ENCODE measurements at places on chromosomes 5 and 9. TPM values are rescaled to one million over a fixed set of nuclear protein-coding genes. Genes with fewer than 3 reads are reported as not detected.

DNA sequence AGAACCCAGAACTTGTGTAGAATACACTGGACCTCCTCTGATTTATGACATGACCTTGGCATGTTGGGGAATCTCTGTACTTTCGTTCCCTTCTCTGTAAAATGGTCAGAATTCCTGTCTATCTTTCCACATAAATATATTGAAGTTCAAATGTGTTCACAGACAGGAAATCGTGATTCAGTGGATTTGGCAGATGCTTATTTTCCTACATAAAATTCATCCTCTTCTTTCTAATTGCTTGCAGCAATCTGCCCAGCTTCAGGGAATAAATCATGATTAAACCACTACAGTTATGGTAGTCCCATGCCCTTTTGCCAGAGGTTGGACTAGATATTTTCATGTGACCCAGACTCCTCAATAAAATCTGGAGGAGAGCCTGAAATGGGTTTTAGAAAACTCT lies 52.1 kb upstream of the ARL15 start:
- DNase-seq, result no peak

The ANKRD34B gene
- polyA plus RNA-seq, result not detected

The CFAP157 gene
- 11.5 TPM for polyA plus RNA-seq

DNA sequence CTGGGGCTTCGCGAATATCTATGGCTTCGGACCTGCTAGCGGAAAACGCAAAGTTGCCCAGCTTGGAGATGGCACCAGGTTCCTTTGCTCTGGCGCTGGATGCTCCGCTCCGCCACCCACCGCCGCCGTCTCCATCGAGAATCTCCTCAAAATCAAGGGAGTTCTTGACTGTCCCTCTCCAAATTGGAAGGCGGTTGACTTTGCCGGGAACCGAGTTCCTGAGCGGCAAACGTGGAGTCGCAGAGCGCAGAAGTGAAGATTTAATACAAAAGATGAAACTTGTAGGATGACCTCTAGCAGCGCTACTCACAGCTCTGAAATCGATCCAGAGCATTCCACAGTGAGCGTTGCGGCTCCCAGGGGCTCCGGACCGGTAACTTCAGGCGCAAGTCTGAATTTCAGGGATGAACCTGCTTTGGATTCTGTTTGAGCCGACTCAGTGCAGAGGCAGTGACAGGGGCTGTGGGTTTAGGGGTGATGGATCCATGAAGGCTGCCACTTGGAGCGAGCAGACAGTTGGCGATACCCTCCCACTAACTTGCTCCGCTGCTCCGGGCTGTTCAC lies 1641.5 kb upstream of the C9orf72 start:
- DNase-seq, result no peak

The PELO gene
- 21.8 TPM for polyA plus RNA-seq

The SLC46A2 gene
- polyA plus RNA-seq, result 0.55 TPM

The SEMA5A gene
- polyA plus RNA-seq, result 18.8 TPM

DNA sequence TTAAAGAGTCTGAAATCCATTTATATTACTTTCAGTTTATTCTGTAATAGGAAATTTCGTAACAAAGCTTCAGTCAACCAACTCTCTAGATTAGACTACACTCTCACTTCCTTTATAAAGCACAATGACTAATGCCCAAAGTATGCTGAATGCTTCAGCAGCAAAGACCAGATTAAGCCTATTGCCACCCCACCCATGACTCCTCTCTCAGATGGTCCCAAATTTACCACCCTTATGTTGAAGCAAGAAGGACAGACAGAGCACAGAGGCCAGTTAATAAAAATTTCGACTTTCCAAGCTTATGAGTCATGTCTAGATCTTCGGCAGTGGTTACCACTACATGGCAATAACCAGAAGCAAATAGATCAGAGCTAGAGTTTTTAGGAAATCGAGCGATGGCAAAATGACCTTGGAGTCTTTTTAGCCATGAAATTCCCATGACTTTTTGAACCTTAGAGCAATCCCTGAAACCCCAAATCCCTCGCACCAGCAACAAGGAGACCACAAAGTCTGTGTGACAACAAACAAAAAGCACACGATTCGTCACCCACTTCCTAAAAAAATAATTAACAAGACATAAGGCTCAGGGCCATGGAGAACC lies 287.8 kb upstream of the RASA1 start:
- DNase-seq, result no peak

- no peak for DNase-seq
These were observed 19.5 kb upstream of the ASPN start for GRCh38 chr9:92501671-92502393.

The ARL14EPL gene
- polyA plus RNA-seq, result not detected

DNA sequence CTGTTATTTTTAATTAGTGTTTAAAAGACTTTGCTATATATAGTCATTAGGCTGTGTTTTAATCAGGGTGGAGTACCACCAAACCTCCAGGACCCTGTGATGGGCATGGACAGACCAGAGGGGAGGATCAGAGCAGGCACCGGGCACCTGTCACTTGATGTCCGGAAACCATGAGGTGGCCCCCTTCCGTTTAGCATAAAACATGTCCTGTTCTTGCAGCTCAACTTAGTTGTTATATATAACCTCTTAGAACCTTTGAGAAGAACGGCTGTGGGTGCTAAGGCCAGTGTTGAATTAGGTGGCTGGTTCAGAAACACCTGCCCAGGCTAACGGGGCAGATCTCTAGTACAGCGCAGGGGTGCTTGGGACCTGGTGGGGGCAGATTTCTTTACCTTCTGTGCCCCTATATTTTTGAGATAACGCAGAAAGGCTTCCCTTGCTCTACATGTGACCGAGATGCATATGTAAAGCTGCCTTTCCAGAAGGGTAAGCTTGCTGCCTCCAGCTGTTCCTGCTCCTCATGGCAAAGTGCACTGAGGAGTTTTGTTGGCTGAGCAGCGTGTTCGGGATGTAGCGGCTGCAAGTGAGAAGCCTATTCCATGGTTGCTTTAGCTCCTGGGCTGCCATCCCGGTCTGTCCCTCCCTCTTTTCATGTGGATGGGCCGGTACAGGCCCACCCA lies 255.5 kb downstream of the FANCC start:
- no peak for DNase-seq
